NCI-H446 treated with DMSO at 0.1 percent for 48 hours (cell line): ENCODE measurements at places on chromosomes 2 and 18.

DNA sequence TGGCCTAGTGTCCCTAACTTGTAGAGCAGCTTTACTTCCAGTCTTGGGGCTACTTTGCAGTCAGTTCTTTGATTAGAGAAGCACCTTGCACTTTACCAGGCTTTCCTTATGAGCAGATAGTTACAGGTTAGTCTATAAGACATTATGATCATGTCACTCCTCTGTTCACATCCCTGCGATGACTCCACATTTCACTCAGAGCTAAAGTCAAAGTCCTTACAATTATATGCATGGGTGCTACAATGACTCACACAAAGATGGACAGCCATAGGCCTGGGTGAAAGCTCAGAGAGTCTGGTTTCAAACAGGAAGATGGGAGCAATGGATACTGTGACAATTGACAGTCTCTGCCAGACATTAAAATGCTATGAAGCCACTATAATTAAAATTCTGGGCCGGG, 27.1 kb upstream of the SSB start:
- DNase-seq: no peak

GRCh38 chr2:54903736-54904554, 146.3 kb downstream of the RTN4 start:
- peak; percentile 22 for DNase-seq

DNA sequence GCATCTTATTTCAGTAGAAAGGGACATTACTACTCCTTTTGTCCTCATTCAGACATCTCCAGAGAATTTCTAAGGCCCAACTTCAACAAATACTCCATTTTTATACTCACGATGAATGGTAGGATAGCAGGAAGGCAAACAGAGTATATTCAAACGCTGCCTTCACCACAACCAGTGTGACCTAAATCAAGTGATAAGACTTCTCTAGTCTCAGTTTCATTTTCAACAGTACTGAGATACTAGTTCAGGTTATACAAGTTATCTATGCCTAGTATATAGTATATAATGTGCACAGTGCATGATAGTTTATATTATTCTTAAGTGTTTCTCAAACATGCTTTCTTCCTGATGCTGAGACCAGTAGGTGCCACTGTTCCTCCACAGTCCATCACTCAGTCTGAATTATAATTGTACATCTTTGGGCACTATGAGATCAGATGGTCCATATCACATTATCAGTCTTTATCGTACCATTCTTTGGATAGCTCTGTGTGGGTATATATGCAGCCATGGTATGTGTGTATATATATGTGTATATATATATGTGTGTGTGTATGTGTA, 66.3 kb upstream of the RPE start:
- peak; percentile 1 for DNase-seq

DNA sequence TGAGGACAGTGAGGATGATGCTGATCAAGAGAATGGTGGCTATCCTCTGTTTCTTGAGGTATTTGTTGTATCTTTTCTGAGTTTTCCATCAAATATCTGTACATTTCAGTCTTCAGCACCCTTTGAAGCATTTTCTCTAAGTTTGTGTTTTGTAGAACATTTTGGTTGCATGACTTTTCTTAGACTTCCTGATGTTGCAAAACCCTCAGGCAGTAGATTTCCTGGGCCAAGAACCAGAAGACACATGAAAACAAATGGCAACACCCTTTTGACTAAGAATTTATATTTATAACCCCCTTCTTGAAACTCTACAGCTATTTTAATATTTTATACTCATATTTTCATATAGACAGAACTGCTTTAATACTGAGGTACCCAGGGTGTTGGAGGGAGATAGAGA, 16.2 kb downstream of the HNMT start:
- no peak for DNase-seq

DNA sequence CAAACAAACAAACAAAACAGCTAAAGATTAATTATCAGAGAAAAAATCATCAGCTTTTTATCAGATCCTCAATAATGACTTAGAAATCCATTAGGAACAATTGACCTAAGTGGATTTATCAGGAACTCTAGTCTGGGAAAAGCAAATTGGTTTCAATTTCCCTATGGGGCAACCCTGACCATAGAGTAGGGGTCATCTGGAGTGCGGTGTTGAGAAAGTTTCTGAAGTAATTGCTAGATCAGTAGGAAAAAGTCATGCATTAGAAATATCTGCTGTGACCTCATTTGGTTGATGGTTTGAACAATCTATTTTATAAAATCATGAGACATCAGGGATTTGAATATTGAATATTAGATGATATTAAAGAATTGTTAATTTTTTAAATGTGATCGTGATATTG, 507.9 kb downstream of the TXNL1 start:
- no peak for DNase-seq

DNA sequence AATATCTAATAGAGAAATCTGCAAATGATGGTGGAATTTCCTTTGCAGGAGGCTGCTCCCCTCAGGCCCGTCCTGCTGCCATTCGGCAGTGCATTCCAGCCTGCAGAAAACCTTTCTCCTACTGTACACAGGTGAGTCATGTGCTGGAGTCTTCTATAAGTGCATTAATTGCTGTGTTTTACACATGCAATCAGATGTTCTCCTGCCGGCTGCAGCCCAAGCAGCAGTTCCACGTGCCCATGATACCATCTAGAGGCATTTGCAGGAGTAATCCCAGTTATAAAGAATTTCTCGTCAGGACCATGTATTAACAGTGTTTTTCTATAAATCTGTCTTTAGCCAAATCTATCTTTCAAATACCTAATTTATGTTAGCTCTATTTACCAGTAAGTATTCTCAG, 304.7 kb upstream of the HNMT start:
- DNase-seq: peak; percentile 52

GRCh38 chr2:113705982-113706523, 50.4 kb downstream of the SLC35F5 start:
- DNase-seq: no peak

GRCh38 chr2:113848758-113849415, 41.0 kb upstream of the ACTR3 start:
- DNase-seq: no peak

- DNase-seq: peak; percentile 77
Measured at GRCh38 chr2:212228743-212229171, 309.8 kb downstream of the ERBB4 start.

DNA sequence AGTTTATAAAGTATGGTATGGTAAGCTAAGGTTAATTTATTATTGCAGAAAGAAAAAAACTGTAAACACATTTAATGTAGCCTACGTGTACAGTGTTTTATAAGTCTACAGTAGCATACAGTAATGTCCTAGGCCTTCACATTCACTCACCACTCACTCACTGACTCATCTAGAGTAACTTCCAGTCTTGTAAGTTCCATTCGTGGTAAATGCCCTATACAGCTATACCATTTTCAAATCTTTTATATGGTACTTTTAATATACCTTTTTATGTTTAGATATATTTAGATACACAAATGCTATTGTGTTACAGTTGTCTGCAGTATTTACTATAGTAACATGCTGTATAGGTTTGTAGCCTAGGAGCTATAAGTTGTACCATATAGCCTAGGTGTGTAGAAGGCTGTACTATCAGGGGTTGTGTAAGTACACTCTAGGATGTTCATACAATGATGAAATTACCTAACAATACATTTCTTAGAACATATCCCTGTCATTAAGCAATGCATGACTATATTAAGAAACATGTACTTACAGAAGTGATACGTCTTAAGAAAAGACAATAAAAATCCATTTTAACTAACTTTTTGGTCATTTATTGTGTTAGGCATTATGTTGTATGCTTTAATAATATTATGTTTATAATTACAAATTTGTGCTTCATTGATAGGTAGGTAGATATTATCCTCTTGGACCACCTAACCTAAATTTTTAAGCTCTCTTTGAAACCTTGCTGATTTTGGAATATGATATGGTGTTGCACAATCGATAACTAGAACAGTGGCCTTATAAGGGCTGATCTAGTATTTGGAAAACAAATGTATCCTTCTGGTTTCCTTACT, 51.9 kb downstream of the VRK2 start:
- no peak for DNase-seq

- no peak for DNase-seq
Measured at GRCh38 chr2:169254774-169255173, 107.6 kb downstream of the LRP2 start.

- no peak for DNase-seq
Measured at GRCh38 chr2:120779781-120780283, 44.2 kb downstream of the GLI2 start.

DNA sequence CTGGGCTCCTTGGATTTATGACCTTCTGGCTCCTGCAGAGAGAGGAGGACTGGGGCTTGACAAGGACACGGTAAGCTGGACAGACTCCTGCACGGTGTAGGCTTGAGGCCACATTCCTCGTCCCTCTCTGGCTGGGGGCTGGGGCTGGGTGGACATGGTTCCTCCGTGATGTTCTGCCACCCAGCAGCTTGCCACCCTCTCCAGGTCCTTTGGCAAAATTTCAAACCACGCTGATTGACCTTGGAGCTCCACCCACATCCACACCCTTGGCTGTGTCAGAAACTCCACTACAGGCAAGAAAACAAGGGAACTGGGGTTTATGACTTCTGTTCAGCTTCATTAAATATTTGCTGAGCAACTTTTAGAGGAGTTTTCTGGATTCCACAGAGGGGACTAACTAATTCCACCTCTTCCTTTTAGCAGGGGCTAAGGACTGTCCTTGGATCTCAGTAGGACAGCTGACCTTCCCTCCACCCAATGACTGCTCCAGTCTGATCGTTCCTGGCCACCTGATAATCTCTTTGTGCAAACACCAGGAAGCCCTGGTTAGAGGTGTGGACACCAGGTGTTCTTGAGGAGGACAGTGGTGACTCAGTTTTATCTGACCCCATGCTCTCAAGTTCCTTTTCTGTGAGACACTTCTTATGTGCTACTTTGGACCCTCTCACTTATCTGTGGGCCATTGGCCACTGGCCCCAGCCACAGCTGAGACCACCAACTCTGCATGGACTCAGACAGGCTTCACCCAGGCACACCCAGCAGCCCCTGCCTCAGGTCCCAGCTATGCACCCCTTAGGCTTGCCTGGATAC, 29.3 kb downstream of the GPR55 start:
- DNase-seq: no peak

DNA sequence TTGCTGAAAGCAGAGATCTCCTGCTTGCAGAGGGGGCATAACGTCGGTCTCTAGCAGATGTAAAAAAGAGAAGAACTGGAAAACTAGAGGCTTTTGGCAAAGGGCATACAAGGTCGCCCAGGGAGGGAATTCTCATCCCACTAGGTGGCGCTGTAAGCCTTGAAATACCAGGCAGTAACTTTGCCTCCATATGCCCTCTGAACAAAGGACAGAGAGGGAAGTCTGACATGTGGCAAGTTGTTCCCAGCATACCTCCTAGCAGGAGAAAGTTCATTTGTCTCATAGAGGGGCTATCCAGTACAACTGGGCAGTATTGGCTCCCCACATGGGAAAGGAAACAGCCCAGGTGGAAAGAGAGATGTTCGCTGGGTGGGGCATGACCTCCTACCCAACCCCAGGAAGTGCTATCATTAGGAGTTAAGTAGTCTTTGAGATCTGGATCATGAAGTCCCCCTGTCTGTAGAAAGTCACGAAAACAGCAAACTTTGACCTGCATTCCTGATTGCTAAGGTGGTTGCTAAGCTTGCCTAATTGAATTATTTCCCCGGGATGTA, 39.9 kb downstream of the STK17B start:
- no peak for DNase-seq

GRCh38 chr18:48922801-48923730, 27.7 kb downstream of the SMAD7 start:
- DNase-seq: no peak

DNA sequence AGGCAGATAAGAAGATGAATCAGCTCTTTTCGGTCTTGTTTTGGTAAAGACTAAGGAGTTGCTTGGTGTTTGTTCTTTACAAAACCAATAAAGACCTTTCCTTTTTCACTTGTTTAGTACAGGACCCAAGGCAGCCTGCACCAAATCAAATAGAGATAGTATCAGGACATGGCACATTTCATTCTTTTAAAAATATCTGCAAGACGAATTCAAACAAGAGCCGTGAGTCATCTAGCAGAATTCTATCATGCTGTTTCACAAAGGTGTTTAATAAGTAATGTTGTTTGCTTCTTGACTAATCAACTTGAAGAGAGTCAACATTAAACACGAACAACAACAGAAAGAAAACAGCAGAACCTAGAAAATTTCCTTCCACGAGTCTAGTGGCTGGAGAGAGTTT, 102.8 kb upstream of the TTN start:
- no peak for DNase-seq

DNA sequence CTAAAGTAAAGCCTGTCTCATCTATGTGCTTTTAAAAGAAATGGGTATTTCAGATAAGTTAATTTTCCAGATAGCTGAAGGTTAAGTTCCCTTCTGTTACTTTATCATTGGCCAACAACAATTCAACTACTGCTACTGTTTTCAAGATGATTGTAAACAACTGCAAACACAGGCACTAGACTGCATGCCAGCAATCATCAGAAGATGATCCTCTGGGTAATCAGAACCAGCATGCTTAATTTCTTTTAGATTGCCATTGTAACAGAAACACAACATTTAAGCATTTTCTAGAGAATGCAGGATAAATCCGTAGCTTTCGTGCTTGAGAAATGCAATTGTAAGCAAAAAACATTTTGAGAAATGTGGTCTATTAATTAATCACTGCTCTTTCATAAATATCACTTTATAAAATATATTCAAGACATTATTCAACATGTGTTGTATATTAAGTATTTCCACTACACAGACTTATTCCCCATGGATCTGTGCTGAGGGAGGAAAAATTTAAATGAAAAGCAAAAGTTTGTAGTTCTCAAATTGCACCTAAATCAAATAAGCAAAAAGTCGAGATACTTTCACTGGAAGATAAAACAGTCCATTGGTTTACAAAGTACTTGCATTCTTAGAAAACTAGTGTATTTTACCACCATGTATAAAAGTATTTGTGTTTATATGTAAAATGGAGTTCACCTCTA, 133.7 kb downstream of the ATL2 start:
- DNase-seq: no peak

DNA sequence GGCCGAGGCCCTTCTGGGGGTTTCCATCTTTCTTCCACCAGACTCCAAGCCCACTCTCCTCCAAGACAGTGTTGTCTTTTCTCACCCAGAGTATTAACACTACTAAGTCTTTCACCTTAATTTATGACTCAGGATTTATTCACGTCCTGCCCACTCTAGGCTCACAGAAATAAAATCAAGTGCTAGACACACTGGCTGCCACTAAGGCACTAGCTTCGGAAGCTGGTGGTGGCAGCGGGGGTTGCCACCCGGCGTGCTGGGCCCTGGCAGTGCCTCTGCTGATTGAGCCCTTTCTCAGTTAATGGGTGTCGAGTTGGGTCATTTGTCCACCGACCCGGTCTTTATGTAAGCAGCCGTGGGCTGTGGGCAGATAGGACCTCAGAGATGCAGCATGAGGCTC, 93.6 kb upstream of the FZD5 start:
- no peak for DNase-seq

GRCh38 chr2:197852108-197852507, 47.7 kb downstream of the PLCL1 start:
- no peak for DNase-seq
